ENCODE measurements at places on chromosomes 16 and 17.

DNA sequence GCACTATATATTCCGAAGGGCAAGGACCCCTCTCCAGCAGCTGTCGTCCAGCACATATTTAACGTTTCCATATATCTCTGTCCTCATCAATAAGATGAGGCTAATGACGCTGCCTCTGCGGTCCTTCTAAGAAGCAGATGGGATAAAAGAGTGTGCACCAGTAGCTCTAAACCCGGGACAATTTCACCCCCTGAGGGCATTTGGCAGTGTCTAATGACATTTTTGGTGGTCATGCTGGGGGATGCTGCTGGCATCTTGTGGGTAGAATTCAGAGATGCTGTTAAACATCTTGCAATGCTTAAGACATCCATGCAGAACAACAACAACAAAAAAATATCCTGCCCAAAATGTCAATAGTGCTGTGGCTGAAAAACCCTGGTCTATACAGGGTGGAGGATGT, 372.9 kb downstream of the CDH13 start:
- DNase-seq = no peak

DNA sequence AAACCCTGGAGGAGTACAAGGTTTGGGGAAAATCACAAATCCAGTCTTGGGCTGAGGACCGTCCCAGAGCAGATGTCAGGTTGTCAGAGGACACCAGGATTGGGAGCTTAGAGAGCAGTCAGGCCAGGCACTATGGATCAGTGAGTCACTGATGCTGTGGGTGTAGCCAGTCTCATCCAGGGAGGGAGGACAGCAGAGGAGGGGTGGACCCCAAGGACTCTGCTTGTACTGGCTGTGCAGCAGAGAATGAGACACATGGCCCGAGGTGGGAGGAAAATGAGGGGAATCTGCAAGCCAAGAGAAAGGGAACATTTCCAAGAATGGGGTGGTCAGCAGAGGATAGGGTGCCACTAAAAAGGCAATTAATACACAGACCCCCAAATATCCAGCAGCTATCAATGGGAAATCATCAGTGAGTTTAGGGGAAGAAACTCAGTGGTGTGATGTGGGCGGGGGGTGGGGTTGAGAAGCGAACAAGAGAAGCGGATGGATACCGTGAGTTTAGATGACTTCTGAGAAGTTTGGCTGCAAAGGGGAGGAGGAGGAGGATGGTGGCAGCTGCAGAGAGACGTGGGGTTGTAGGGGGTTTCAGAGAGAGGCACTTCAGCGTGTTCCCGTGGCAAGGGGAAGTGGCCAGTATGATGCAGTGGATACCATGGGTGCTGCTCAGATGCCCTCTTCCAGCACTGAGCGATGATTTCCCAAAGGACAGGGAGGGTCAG, 43.9 kb downstream of the ARHGAP27 start:
- DNase-seq = no peak

GRCh38 chr17:80722661-80723060, 178.0 kb downstream of the RPTOR start:
- no peak for DNase-seq

GRCh38 chr17:45146166-45146565, 2.1 kb upstream of the HEXIM1 start:
- DNase-seq = no peak

GRCh38 chr16:21560462-21560861, 38.9 kb upstream of the METTL9 start:
- no peak for DNase-seq

GRCh38 chr17:40517981-40518380, 16.6 kb upstream of the TNS4 start:
- no peak for DNase-seq

GRCh38 chr16:47565454-47565853, 104.3 kb downstream of the PHKB start:
- no peak for DNase-seq

- peak; percentile 14 for DNase-seq
These were observed 291.3 kb downstream of the WWOX start for GRCh38 chr16:78390508-78391324.

DNA sequence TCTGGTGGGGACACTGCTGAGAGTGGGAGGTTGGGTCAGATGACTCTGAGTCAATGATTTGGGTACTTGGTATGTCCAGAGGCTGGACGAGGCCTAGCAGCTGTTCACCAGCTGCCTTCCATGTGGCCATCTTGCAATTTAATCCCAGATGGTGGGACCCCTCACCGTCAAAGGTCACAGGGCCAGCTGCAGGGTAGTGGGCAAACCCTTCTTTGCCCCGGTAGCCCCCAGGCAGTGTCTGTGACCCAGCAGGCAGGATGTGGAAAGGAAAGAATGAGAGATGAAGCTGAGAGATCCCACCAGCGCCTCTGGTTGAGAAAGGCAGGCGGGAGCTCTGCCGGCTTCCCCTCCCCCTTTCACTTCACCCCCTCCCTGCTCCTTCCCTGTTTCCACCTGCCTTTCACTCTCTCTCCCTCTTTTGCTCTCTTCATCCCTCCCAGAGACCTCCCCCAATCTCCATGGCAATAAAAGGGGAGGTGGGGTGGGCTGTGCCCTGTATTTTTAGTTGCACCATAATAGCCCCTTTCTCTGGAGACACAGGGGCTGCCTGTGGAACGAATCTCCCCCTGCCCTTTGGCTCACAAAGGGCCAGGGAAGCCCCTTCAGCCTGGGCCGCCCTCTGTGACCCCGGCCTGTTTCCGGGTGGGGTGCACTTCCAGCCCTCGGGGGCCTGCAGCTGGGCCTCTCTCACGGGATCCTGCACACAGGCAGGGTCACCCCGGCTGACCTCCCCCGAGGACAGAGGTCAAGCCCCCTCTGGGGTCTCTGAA, 20.2 kb downstream of the CDK5RAP3 start:
- DNase-seq = no peak

GRCh38 chr17:57975044-57975443, 13.0 kb downstream of the VEZF1 start:
- DNase-seq = no peak

GRCh38 chr17:301681-302299, 50.8 kb downstream of the RPH3AL start:
- no peak for DNase-seq
